NCI-H1092 treated with DMSO at 0.1 percent for 48 hours (cell line): ENCODE measurements at places on chromosomes 6 and 20.

DNA sequence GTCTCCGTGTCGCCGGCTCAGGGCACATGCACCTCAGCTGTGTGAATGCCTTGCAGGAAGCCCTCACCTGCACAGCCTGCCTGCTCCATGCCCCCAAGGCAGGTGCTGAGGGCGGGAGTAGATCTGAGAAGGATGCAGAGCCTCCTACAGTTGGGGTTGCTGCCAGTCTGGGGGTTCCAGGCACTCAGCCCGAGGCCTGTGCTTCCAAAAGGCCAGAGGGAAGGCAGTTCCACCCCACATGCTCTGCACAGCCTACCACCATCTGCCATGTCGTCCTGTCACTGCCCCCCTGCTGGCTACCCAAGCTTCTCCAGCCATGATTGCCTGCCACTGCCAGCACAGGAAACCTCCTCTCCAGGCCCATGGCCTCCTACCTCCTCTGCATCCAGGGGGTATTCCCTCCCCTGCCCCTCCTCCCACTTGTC is 19.3 kb downstream of the ACSS1 start:
- DNase-seq = no peak

- DNase-seq = no peak
Measured at GRCh38 chr20:41424546-41424945, 57.9 kb upstream of the EMILIN3 start.

DNA sequence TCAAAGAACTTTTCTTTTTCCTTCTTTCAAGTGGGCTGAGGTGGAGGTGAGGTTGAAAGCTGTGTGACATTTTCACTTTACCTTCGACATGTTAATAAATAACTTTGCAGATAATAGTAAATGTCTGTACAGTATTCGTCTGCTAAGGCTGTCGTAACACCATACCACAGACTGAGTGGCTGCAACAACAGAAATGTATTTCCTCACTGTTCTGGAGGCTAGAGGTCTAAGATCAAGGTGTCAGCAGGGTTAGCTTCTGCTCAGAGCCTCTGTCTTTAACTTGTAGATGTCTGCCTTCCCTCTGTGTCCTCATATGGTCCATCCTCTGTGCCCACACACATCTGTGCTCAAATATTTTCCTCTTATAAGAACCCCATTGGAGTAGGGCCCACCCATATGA is 14.9 kb downstream of the PHACTR2 start:
- DNase-seq = no peak

GRCh38 chr20:49148601-49149000 is 39.5 kb downstream of the STAU1 start:
- DNase-seq = no peak

GRCh38 chr20:5480824-5481600 is 164.3 kb upstream of the PROKR2 start:
- peak; percentile 97 for DNase-seq

DNA sequence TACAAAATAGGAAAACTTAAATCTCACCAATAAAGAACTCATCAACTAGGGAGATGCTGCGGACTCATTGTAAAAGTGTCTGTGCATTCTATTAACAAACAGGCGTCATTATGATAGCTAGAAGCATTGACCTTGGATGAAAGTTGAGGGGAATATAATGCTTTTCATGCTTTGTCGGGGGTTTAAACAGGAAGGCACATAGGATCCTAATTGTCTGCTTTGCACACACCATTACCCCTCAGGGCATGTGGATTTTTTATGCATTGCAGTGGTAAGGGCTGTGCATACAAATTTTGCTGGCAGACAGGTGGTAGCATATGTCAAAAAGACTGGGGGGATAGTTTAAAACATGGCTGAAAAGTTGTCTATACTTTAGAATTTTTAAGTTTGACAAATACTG is 447.9 kb upstream of the PLCB4 start:
- no peak for DNase-seq

- no peak for DNase-seq
Measured at GRCh38 chr6:107235511-107235910, 120.2 kb upstream of the BEND3 start.

GRCh38 chr20:24522452-24523330 is 53.3 kb downstream of the SYNDIG1 start:
- no peak for DNase-seq

GRCh38 chr6:36641543-36641942 is 37.0 kb upstream of the CDKN1A start:
- DNase-seq = no peak

DNA sequence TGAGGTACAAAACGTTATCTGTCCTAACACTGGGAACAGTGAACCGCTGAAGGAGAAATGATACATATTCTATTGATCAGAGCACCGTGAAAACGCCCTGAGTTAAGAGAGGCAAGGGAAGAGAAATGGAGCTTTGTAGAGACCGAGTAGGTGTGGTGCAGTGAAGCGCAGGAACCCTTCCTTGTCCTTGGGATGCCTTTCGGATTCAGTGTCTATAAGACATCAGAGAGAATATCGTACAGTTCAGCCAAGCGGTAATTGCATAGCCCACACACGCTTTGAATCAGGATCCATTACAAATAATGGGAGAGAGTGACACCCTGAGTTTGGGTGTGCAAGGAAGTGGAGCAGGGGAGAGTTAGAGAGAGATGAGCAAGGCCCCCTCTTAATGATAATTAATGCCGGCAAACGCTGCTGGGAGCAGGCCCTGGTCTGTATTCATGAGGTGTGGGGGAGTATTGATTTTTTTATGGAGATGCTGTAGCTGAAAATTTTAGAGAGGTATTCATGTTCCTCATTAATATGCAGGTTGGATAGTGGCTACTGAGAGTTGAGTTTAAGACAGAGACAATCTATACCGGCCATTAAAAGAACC is 20.7 kb downstream of the NOX3 start:
- DNase-seq = peak; percentile 6

DNA sequence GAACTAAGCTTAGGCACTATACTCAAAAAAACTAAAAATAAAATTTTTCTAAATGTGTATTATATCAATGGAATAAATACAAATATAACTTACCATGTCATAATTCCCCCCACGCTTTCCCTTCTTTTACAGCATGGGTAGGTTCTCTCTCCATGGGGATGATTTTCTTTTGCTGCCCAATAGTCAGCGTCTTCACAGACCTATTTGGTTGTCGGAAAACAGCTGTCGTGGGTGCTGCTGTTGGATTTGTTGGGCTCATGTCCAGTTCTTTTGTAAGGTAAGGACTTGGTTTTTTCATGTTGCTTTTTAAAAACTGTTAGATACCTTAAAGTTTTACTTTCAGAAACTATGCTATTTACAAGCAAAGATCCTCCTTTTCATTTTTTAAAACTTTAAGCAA is 85.3 kb downstream of the SLC16A10 start:
- DNase-seq = no peak

- no peak for DNase-seq
Measured at GRCh38 chr6:11040134-11040533, 4.0 kb downstream of the ELOVL2 start.

DNA sequence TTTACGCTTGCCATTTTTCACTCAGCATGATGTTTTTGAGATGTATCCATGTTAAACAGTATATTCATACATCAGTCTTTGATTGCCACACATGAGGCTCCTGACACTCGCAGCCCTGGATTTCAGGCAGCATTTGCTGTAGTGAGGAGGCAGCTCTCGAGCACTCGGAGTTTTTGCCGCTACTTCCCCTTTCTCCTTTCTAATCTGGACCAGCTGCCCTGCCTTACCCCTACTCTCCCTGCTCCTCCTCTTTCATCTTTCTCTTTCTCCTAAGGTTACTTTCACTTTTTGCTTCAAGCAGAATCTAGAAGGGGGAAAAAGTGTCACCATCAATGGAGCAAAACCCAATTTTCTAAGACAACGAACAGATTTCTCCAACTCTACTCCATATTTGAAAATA is 5.9 kb upstream of the CST3 start:
- DNase-seq = no peak

- no peak for DNase-seq
Measured at GRCh38 chr20:24109537-24109936, 121.0 kb upstream of the GGTLC1 start.

- no peak for DNase-seq
Measured at GRCh38 chr6:119736296-119737021, 386.9 kb upstream of the MAN1A1 start.

GRCh38 chr6:147061252-147061651 is 143.0 kb upstream of the STXBP5 start:
- DNase-seq = peak; percentile 15

DNA sequence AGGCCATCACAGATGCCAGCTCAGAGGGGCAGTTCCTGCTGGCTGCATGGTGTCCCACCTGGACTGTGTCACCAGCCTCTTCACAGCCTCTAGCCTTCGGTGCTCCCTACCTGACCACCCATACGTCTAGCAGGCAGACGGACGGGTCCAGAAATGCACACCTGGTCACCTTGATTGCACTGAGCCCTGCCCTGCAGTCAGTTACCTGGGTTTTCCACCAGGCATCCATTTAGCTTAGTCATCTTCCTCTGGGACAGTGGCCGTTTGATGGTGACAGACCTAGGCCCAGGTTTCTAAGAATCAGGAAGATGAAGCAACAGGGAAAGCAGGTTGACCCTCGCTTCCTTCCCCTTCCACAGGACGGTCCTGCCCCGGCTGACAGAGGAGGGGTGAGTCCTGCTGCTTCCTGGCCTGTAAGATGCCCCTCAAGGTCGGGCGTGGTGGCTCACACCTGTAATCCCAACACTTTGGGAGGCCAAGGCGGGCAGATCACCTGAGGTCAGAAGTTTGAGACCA is 9.8 kb upstream of the BPI start:
- DNase-seq = no peak

DNA sequence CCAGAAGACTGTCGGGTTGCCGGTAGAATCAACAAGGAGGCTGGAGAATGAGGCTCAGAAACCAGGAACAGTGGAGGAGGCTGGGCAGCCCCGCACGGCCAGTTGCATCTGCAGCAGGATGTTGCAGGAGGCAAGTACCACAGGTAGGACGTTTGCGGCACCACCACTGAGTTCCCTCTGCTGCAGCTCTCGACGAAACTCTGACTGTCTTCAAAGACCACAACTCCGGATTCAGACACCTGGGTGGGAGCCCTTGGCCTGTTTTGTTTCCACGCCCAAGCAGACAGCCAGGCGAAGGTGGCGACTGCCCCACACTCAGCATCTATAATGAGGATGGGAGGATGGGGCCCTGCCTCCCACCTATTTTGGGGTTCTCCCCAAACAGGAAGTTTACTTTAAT is 218.2 kb downstream of the ZDHHC14 start:
- DNase-seq = no peak

GRCh38 chr6:8707956-8708772 is 272.8 kb upstream of the SLC35B3 start:
- peak; percentile 36 for DNase-seq

GRCh38 chr6:53828215-53828614 is 33.4 kb downstream of the LRRC1 start:
- DNase-seq = no peak

DNA sequence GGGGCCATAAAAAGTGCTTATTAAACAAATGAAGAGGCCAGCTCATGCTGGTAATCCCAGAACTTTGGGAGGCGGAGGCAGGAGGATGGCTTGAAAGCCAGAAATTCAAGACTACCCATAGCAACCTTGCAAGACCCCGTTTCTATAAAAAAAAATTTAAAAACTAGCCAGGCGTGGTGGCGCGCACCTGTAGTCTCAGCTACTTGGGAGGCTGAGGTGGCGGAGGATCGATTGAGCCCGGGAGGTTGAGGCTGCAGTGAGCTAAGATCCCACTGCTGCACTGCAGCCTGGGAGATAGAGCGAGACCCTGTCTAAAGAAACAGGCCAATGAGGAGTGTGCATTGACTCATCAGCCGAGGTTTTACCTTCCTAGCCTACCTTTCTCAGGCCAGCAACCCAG is 15.2 kb downstream of the NPEPL1 start:
- DNase-seq = no peak

DNA sequence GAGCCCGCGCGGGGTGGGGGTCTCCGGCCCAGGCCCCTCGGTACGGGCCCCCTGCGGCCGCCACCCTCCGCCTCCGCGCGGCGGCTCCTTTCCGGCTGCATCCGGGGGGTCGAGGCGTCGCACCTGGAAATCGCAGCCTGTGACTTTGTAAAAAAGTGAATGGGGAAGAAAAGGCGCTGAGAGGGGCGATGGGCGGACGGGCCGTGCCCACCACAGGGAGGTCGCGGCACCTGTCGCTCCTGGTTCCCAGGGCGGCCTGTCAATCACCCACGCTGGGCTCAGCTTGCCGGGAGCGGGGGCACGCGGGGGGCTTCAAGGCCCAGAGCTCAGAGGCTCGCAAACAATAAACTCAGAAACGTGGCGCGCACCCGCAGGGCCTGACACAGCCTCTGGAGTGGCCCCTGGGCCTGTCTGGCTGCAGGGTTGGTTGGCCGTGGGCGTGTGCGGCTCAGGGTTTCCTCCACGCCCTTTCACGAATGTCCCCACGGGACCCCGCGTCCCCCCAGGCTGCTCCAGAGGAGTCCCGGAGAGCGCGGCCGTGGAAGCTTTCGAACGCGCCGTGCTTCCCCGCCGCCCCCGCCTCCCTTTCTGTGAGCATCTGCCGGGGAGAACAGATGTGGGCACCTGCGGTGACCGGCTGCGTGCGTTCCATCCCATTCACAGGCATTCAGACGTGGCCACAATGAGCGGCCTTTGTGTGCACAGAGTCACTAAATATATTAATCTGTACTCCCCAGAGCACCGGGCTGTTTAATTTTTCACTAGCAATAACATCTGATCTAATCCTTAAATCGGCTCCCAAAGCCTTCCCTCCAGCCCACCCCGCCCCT is 6.1 kb upstream of the DLL1 start:
- DNase-seq = peak; percentile 63

DNA sequence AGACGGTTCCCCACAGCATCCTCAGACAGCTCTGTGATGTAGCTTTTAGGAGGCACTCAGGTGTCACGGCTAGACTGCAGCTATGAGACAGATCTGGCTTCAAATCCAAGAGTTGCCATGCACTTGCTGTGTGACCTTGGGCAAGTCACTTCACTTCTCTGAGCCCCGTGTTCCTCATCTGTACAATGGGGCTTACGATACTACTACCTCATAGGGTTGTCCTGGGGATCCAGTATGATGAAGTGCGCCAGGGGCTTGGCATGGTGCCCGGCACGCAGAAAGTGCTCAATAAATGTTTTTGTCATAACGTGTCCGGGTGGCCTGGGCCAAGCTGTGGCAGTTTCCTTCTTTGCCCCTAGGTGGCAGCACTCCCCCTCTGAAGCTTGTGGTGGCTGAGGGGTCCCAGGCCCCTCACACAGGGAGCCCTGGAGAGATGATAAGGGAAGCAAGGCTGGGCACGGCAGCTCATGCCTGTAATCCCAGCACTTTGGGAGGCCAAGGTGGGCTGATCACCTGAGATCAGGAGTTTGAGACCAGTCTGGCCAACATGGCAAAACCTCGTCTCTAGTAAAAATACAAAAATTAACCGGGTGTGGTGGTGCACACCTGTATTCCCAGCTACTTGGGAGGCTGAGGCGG is 19.1 kb upstream of the CHMP4B start:
- DNase-seq = peak; percentile 9

GRCh38 chr6:98833307-98834059 is 891 bp upstream of the POU3F2 start:
- DNase-seq = peak; percentile 77
